HL-60 (cell line): ENCODE measurements at places on chromosomes 12 and 14.

- no peak for DNase-seq
Measured at GRCh38 chr14:84770030-84770429, 759.9 kb upstream of the FLRT2 start.

GRCh38 chr12:93154753-93155480, 222.8 kb upstream of the NUDT4 start:
- no peak for DNase-seq

GRCh38 chr12:9736936-9737705, 4.2 kb upstream of the CLECL1 start:
- peak; percentile 58 for DNase-seq

DNA sequence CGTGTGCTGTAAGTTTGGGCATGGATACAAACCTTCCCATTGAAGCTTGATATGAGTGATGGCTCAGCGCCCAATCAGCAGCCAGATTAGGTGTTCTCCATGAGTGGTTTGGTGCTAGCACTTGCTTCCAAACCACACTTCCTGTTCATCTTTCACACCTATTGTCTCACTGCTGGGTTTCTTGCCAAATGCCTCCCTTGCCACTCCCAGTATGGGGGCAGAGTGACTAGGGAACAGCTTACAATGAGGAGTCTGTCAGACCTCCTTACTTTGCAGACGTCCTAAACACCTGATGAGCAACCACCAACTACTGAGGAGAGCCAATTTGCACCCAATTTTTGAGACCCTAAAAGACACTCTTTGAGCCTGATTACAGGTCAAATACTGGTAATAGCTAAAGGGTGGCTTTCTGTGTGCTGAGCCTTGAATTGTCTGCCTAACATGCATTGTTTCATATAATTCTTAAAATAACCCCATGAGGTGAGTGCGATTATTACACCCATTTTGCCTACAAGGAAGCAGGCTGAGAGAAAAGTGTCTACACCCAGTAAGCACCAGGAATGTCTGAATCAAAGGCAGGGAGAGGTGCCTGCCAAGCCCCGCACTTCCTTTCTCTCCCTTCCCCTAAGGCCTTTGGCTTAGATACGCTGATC, 48.4 kb upstream of the FOS start:
- peak; percentile 58 for DNase-seq

DNA sequence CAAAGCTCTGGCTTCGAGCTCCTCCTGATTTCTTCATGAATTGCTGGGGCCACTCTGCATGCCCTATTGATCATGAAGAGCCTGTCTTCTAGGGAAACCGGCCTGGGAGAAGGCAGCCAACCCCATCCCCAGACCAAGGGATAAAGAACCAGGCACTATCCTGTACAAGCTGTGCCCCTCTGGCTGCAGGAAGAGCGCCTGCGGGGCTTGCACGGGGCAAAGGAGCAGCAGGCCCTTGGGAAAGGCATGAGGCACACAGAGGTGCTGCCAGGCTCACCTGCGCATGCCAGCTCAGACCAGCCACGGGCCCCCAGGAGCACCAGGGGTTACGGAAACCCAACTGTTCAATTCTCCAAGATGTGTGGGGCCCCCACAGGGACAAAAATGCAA, 2.1 kb downstream of the ITPK1 start:
- DNase-seq: no peak

DNA sequence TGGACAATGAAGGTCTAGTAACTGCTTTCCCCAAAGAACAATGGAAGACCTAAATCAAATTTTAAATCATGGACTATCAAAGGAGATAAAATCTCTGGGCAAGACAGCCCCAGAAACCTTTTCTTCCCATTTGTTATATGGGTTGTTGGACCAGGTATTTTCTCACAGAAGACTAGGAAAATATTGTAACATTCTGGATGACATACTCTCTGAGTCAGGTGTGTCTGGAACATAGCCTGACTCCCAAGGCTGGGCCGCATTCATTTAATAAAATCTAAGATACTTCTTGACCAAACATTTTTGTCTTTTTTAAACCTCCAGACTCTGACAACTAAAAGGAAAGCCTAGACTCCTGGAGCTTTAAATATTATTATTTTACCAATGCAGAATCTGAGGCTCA, 87.9 kb downstream of the ATP23 start:
- DNase-seq: no peak

GRCh38 chr14:53848854-53849253, 107.8 kb downstream of the BMP4 start:
- no peak for DNase-seq

DNA sequence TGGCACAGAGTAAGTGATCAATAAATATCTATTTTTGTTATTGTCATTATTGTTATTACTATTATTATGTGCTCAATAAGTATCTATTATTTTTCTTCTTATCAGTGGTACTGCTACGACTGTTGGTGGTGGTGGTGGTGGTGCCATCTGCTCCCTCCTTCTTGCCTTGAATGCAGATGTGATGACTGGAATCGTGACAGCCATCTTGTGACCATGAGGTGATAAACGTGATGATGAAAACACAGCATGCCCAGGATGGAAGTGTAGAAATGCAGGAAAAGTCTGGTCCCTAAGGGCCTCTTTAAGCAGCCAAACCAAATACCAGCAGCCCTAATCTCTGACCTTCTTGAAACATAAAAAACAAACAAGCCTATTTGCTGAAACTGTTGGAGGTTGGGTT, 22.4 kb downstream of the SLC6A12 start:
- no peak for DNase-seq

DNA sequence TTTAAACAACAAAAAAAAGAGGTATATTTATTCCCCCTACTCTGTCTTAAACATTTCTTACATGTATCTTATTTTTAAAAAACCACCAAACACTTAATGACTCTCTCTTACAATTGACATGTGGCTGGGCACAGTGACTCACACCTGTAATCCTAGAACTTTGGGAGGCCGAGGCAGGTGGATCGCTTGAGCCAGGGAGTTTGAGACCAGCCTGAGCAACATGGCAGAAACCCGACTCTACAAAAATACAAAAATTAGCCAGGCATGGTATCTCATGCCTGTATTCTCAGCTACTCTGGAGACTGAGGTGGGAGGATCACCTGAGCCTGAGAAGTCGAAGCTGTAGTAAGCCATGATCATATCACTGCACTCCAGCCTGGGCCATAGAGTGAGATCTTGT, 16.0 kb downstream of the SLC41A2 start:
- DNase-seq: no peak

DNA sequence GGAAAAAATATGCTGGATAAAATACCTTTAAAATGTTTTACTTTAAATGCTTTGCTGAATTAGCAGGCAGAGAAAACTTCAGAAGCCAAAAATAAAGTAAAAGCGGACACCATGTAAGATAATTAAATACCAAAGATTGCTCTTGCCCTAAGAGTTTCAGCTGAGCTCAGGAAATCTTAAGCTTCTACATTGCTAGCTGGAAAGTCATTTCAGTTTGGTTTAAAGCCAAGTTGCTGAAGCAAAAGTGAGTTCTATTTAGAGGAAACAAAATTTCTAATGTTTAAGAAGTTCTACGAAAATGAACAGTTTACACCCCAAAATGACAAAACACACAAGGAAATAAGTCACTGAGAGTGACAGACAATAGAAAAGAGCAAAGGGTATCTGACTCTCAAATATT, 310.0 kb downstream of the ADAMTS20 start:
- no peak for DNase-seq

DNA sequence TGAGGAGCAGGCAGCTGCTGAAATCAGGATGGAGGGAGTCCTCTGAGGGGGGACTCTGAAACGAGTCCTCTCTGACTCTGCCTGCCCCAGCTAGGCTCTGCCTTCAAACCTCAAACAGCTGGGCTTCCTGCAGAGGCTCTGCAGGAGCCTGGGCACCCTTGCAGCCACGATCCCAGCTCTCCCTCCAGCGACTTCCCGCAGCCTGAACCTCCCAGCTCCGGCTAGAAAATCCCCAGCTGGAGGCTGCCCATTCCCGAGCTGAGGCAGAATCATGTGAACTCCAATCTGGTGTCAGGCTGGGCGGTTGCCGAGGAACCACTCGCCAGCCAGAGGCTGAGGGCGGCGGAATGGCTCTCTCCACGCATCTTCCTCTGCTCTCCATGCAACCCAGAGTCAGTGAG, at the start of gene GPR68:
TSS of gene GPR68 (minus strand) at position 204 of the 401 bp plus-strand sequence. CDS start 9,654 bp downstream, outside the sequence.
- DNase-seq: peak; percentile 54

GRCh38 chr12:31732926-31733548, 4.2 kb upstream of the AMN1 start:
- DNase-seq: no peak

DNA sequence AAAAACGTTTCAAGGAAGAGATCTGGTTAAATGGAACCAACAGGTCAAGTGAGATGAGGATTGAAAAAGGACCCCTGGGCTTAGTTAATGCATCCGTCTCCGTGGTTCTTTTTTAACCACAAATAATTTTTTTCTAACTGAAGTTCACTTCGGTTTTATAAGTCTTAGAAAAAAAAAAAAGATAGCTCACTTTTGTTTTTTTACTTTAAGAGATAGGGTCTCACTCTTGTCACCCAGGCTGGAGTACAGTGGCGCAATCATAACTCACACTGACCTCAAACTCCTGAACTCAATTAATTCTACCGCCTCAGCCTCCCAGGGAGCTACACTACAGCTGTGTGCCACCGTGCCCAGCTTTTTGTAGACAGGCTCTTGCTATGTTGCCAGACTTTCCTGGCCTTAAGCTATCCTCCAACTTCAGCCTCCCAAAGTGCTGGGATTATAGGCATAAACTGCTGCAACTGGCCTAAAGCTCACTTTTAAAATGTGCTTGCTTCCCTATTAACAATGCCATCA, 11.8 kb downstream of the HNRNPC start:
- DNase-seq: no peak

GRCh38 chr12:12757121-12757520, 28.3 kb upstream of the APOLD1 start:
- no peak for DNase-seq

DNA sequence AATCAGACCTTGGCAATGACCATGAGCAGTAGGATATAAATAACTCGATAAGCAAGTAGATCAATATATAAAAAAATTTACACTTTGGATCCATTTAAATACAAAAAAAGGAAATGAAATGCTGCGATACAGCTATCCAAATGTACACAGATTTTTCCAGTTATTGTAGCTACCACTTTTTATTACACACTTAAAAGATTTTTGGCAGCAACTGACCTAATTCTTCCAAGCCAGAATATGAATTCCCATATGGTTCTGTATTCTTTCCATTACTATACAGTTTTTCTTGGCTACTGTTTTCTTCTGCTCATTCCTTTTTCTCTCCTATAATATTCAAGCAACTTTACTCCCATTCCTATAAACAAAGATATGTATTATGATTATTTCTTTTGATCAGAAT, 52.2 kb downstream of the TMTC1 start:
- DNase-seq: no peak

DNA sequence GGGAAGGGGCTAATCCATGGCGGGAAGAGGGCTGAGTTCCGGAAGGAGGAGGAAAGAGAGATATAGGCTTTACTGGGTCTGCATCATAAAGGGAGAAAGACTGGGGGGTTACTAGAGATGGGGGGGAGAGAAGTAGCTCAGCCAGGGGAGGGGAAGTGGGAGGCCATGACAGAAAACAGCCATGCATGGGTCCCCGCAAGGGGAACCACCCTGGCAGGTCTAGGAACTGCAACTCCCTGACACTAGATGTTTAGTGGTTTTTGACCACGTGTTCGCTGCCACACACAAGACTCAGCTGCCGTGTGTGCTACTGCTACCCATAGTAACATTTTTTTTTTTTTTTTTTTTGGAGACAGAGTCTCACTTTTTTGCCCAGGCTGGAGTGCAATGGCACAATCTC, 145.0 kb downstream of the RIMBP2 start:
- DNase-seq: no peak

GRCh38 chr14:22998329-22999012, 11.5 kb downstream of the C14orf93 start:
- DNase-seq: no peak

- no peak for DNase-seq
Measured at GRCh38 chr12:115708801-115709200, 568.7 kb downstream of the MED13L start.

GRCh38 chr12:41907021-41907420, 237.7 kb downstream of the GXYLT1 start:
- no peak for DNase-seq

GRCh38 chr14:64387232-64387781, 846 bp upstream of the MTHFD1 start:
- no peak for DNase-seq

DNA sequence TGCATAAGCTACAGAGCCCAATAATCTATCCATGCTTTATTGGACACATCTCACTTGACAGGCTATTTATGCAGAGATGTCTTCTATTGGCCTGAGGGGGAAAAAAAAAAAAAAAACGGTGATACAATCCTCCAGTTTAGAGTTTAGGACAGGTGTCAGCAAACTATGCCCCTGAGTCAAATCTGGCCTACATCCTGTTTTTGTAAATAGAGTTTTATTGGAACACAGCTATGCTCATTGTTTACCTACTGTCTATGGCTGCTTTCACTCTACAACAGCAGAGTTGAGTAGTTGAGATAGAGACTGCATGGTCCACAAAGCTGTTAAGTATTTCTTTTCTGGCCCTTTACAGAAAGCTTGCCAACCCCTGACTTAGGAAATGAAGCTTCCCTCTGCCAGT, 403.1 kb downstream of the C12orf75 start:
- DNase-seq: no peak

GRCh38 chr14:41389355-41389754, 217.3 kb upstream of the LRFN5 start:
- DNase-seq: no peak

DNA sequence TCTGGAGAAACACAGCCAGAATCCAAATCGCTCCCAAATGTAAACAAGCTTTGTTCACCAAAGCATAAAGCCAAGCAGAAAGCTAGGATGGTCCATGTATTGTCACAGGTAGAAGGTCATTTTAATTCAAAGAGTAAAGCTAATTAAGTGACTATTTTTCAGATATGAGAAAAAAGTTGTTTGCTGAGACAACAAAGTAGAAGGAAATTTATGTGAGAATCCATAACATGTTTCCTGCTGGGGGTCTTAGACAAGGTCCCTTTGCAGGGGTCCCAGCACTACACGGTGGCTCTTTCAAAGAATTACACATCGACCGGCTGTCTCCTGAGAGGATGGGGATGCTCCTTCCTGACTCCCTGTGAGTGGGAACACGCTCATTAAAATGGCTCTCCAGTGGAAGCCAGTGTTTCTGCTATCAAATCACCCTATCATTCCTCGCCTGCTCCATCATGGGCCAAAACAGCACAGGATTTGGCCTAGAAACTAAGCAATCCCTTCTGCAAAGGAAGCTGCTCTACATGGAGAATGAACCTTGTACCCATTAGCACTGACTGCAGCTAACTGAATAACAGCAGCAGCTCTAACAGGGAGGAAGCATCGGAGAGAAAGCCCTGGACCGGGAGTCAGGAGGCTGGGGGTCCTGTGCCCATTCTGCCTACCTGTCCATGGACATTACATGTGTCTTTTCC, 175.3 kb downstream of the STXBP6 start:
- DNase-seq: no peak

DNA sequence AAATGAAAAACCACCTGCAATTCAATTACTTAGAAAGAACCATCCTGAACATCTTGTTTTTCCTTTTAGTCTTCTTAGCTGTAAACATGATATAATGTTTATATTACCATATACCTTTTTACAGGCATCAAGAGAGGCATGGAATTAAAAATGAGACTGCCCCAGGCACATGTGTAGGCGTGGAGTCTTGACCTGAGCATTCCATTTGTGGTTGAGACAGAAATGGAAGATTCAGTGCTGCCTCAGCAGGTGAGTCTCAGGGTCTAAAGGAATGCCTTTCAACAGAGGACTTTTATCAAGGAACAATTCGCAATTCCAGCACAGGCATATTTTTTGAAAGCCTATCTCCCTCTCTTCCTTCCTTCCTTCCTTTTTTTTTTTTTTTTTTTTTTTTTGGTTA, 8.0 kb upstream of the NANOGNB start:
- DNase-seq: no peak
